ENCODE measurements at places on chromosomes 5 and 9. TPM values are rescaled to one million over a fixed set of nuclear protein-coding genes. Genes with fewer than 3 reads are reported as not detected.

The ANXA2R gene
- total RNA-seq = 2.6 TPM

The ZDHHC12 gene
- 20.9 TPM for total RNA-seq

The PCBD2 gene
- 10.1 TPM for total RNA-seq

The REEP2 gene
- 32.0 TPM for total RNA-seq

The SLC27A6 gene
- 42.8 TPM for total RNA-seq

The CHSY3 gene
- total RNA-seq = 3.4 TPM

GRCh38 chr5:111795142-111795541 lies 38.1 kb upstream of the NREP start:
- no peak for ATAC-seq

DNA sequence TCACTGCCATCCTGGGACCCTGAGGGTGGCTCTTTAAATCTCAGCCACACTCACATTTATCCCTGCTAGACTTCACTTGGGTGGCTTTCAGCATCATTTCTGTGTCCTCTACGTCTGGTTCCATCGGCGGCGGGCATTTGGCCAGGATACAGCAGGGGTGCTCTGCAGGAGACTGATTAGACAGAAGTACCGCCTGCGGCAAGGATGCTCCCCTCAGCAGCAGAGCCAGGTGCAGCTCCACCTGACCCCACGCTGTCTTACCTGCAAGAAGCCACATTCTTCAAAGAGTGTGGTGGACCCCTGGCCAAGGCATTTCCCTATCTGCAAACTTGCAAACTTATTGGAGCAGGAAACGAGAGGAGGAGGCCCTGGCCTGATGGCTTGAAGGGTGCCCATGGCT lies 309.8 kb upstream of the IRX4 start:
- ATAC-seq = no peak

- no peak for ATAC-seq
Observed at GRCh38 chr5:148759101-148759500, 67.3 kb upstream of the ADRB2 start.

DNA sequence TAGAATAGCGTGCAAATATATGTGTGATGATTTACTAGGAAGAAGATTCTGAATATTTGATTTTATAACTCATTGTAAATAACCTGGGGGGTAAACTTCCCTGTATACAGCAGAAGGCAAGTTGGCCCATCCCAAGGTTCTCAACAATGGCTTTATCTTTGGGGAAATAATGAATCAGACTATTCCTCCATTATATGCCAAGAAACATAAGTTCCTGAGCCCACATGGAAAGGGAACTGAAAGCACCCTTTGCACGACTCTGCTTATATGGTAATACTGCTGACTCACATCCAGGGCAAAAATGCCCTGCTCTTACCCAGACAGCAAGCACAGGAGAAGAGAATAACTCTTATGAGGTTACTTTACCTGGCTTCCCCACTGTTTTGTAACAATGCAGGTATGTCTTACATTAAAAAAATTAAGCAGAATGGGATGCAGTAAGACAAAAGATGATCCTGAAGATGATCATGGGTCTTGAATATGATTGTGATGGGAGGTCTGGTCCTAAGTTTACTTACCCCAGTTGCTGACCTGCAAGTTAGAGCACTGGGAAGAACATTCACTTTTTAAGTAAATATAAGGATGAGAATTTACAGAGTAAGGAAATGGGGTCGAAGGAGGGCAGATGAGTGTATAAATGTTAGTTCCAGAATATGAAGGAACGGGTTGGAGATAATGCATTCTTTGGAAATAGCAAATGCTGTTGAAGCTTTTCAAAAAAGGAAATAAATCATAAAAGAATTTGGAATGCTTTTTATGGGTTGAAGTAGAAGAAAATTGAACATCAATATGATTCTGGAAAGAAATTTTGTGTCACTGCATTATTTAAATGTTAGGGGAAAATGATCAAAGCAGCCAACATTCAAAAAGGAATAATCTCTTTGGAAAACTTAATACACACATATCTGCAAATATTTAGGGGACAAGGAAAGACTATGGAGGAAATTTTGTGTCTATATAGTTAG lies 428.4 kb upstream of the MPDZ start:
- no peak for ATAC-seq

DNA sequence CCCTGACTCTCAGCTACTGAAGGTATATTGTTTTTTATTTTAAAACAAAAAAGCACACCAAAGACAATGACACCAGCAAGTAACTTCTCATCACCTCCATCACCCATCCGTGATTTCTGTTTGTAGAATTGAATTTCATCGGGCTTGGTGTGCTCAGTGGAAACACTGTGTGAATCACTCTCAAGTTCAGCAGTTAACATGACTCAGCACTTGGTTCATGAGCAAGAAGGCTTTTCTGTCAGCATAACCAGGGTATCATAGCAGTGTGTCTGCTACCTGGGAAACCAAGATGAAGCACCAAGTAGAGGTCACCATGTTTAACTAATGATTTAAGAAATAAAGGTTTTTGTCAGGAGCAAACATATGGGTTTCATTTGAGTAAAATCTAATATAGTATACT lies 123.7 kb downstream of the INSYN2B start:
- no peak for ATAC-seq

- ATAC-seq = no peak
Observed at GRCh38 chr9:121192959-121193640, 8.6 kb downstream of the RAB14 start.

DNA sequence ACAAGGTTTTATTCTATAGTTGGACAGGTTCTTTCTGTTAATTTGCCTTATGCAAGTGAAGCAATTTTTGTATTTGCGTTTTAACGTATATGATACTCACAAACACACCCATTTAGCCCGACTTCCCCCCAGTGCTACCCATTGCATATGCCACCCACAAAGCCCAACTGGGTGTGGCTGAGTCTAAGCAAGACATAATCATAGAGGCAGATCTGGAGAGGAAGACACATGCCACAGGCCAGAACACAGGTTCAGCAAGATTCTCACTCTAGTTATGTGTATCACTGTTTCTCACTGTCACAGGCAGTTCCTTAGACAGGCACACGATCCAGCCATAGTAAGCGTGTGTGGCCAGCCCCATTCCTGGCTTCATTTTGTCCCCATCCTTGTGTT lies 29.0 kb upstream of the PUM3 start:
- no peak for ATAC-seq

DNA sequence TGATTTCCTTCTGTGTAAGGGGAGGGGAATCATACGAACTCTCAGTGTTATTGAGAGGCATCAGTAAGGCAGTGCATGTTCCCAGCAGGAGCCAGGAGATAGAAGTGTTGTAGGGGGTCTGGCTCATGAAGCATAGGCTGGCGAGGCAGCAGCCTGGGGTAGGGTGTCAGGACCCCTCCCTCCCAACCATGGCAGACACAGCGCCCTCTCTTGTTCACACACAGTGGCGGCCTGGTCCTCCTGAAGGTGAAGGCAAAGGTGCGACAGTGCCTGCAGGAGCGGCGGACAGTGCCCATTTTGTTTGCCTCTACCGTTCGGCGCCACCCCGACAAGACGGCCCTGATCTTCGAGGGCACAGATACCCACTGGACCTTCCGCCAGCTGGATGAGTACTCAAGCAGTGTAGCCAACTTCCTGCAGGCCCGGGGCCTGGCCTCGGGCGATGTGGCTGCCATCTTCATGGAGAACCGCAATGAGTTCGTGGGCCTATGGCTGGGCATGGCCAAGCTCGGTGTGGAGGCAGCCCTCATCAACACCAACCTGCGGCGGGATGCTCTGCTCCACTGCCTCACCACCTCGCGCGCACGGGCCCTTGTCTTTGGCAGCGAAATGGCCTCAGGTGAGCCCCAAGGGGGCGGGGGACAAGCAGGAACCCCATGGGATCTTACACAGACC lies 4.7 kb downstream of the SLC27A4 start:
- ATAC-seq = no peak

Measured in gastroesophageal sphincter (tissue), 4 donors.